Skeletal muscle cell (primary cell): ENCODE measurements at places on chromosomes 3 and 15.

DNA sequence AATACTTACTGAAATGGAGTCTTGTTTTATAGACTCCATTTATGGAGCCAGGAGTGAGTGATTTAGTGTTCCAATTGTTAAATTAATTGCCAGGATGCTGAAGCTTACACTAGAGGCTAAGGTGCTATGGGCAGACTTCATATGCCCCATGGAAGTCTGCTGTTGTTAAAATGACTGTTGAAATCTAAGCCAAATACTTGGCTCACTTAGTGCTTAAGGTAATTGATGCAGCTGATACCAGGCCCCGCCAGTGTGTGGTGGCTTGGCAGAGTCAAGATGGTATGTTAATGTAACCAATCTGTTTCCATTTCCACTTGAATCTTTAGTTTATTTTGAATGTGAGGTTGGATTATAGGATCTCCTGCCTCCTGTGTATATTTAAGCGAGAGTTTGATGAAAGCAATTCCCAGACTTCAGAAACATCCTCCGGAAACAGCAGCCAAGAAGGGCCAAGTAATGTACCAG, 187.1 kb downstream of the ITPR1 start:
- DNase-seq, result no peak

GRCh38 chr15:26234976-26235767, 372.0 kb upstream of the ATP10A start:
- no peak for DNase-seq

- DNase-seq, result no peak
Measured at GRCh38 chr3:131082871-131083863, 56.5 kb downstream of the NEK11 start.

- DNase-seq, result no peak
Measured at GRCh38 chr3:46095307-46095706, 68.0 kb upstream of the XCR1 start.

GRCh38 chr3:155387571-155387970, 94.1 kb upstream of the STRIT1 start:
- no peak for DNase-seq
